ENCODE measurements at places on chromosomes 3 and 15.

DNA sequence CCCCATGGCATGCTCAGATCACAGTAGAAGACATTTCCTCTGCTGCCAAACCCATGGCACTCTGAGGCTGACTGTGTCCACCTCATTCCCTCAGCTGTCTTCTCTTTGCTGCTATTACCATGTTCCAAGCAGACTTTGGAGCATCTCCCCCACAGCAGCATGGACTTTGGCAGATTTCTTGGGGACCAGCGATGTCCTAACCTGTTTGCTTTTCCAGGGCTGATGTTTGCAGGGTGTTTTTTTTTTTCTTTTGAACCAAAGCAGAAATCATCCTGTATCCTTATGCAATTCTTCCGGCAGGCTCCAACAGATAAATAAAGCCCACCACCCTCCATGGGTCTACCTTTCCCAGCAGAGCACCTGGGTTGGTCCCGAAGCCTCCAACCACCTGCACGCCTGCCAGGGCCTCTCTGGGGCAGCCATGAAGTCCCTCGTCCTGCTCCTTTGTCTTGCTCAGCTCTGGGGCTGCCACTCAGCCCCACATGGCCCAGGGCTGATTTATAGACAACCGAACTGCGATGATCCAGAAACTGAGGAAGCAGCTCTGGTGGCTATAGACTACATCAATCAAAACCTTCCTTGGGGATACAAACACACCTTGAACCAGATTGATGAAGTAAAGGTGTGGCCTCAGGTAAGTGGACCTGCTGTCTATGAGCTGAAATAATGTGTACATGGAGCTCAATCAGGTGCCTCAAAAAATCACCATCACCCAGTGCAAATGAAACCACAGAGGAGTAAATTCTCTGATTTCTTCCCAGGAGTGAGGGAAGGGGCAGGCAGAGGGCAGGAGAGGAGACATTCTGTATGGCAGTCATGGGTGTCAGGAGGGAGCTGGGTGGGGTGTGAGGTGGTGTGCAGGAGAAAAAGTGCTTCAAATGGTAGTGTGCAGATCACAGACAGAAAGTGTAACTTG is at the start of gene AHSG:
TSS of gene AHSG (plus strand) at position 340 of the 916 bp plus-strand sequence. CDS start at position 422, 82 bp downstream.
- no peak for DNase-seq

GRCh38 chr3:125112981-125113380 is 57.2 kb upstream of the HEG1 start:
- DNase-seq: no peak

GRCh38 chr3:146178006-146178689 is 17.2 kb upstream of the PLOD2 start:
- no peak for DNase-seq

DNA sequence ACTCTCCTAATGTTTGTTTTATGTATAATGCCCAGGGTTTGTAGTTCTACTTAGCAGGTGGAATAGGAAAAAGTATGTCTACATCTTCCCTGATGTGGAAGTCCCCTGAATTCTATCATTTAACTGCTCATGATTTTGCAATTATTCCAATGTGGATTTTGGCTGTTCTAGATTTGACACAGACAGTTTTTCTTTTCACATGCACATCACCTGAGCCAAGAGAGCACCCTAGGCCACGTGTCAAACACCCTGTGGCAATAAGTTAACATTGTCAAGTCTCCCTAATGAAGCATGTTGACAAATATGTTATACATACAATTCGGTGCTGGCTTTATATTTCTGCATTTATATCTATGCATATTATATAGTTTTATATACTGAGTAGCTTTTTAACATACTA is 70.0 kb upstream of the SUCLG2 start:
- DNase-seq: no peak

- no peak for DNase-seq
These were observed 30.7 kb downstream of the HCN4 start for GRCh38 chr15:73338058-73338457.

- no peak for DNase-seq
These were observed 8.2 kb upstream of the TMEM62 start for GRCh38 chr15:43125100-43125661.

GRCh38 chr3:46481636-46482035 is 16.1 kb upstream of the RTP3 start:
- DNase-seq: no peak

- DNase-seq: no peak
These were observed 5.8 kb downstream of the MCM2 start for GRCh38 chr3:127604035-127604434.

DNA sequence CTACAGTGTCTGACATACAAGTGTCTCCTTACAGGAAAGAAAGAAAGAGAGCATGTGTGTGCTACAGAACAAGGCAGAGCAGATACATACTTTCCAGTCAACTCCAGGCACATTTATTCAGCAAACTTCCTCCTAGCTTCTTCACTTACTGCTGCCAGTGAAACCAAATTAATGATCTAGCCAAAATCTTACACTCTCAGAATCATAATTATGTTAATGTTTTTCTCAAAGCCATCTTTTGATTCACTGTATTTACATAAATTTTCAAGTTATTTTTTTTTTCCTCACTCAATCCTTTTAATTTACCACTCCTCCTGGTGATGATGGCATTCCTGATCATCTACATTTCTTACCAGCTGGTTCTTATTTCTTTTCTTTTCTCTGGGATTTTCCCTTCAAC is 326.7 kb downstream of the IGSF11 start:
- no peak for DNase-seq

- no peak for DNase-seq
These were observed 105.9 kb downstream of the OTOL1 start for GRCh38 chr3:161602475-161602874.

DNA sequence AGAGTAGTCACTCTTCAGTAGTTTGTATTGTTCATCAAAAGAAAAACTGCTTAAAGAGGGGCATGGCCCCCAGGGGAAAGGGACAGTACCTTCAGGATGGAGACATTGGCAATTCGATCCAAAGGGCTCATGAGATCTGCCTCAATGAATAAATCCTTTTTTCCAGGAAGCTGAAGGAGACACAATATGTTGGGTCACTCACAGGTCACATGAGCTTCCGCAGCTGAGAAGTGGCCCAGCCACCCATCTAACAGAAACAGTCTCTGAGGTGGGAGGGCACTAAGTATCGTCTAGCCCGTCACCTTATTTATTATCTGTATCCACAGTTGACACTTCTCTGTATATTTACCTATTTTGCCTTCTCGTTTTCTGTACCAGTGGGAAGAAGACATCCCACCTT is 4.7 kb downstream of the VPS33B start:
- DNase-seq: no peak

DNA sequence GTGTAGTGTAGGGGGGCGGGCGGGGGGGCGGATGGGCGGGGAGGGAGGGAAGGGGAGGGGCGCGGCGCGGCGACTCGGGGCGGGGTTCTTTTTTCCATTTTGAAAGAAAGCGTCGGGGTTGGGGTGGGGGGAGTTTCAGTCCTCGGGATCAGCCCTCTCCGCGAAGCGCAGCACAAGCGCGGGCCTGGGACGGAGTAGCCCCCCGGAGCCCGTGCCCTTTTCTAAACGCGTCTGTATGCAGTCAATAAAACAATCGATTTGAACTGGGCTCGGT is 6.1 kb downstream of the ISLR2 start:
- DNase-seq: no peak

DNA sequence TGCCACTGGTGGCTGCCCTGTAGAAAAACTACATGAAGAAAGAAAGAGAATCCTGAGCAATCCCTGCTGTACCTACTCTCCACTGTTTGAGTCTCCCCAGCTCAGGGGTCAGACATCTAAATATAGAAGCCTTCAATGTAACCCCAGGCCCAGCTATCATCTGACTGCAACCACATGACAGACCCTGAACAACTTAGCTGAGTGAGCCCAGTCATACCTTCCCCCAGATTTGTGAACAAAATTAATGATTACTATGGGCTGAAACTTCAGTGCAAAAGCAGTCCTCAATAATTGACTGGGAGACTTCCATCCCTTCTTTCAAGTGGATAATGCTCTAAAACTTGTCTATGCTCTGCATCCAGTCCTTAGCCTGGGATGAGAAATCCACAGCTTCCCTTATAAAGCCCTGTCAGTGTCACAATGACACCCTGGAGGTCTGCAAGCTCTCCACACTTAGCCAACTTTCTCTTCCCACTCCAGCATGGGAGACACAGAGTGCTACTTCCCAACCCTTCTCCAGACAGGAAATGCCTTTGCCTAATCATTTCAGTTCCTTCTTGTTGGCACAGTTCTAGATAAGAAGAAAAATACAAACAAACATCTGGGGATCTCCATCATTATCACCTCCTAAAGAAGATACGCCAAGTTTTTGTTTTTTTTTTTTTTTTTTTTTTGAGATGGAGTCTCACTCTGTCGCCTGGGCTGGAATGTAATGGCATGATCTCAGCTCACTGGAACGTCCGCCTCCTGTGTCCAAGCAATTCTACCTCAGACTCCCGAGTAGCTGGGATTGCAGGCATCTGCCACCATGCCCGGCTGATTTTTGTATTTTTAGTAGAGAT is 198.5 kb upstream of the GADL1 start:
- DNase-seq: no peak

GRCh38 chr3:134752761-134753461 is 42.1 kb upstream of the EPHB1 start:
- no peak for DNase-seq

- no peak for DNase-seq
These were observed 720.2 kb downstream of the ROBO1 start for GRCh38 chr3:79047581-79047980.

GRCh38 chr3:127408684-127409420 is 121.0 kb upstream of the PRR20G start:
- no peak for DNase-seq

GRCh38 chr3:94167346-94167745 is 104.5 kb downstream of the NSUN3 start:
- no peak for DNase-seq

GRCh38 chr3:153209596-153209995 is 47.6 kb downstream of the RAP2B start:
- DNase-seq: no peak

DNA sequence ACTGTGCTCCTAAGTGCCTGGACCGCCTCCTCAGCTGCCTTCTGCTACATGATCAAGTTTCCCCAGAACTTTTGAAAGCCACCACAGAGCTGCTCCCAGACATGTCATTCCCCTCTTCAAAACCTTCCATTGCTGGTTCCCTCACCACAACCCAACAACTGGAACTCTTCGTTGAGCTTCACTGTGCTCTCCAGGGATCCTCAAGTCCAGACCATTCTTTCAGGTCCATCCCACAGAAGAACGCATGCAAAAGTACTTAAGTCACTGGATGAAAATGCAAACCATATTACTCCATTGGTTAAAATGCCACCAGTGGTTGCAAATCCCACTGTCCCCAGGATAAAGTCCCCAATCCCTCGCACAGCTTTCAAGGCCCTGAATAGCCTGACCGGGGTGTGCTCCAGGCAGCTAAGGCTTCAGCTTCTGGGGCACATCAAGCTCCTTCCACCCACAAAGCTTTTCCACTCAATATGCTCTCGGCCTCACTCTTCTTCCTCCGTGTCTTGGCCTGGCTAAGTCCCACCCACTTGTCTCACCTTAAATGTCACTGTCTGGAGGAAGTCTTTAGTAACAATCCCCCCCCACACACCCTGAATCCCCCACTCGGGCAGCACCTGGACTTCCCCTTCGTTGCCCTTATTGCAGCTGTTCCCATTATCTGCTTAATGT is 84.8 kb downstream of the XXYLT1 start:
- DNase-seq: no peak

DNA sequence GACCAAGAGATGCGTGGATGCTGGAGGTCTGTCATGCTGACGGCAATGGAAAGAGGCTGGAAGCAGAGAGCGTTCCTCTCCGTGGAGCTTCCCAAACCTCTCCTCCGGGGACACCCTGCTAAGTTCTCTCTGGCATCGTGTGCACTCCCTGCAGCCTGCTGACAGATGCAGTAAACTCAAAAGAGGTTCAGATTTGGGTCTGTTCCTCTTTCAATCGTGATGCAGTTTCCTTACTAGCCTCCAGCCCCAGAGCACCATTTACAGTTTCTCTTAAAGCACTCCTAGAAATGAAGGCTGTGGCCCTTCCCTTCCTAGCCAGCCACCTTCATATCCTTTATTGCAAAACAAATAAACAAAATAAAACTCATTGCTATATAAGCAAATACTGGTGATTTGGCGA is 47.3 kb upstream of the LRRC58 start:
- no peak for DNase-seq

- no peak for DNase-seq
These were observed 74.3 kb upstream of the VGLL4 start for GRCh38 chr3:11717768-11718636.

GRCh38 chr3:136671921-136672320 is 80.3 kb downstream of the STAG1 start:
- DNase-seq: no peak

- DNase-seq: no peak
These were observed 175.9 kb downstream of the CNTN4 start for GRCh38 chr3:2274526-2274925.

All from activated naive CD4-positive, alpha-beta T cell treated with anti-CD3 and anti-CD28 coated beads, Interleukin-2, amount 50 U/mL, for 16 hours (primary cell).